ENCODE measurements at places on chromosomes 6 and 20. TPM values are rescaled to one million over a fixed set of nuclear protein-coding genes. Genes with fewer than 3 reads are reported as not detected.
A peak's percentile ranks its signal among the peaks of the same experiment; 100 is the strongest.

Gene MMP24
- 0.80 TPM for total RNA-seq

Gene CITED2
- total RNA-seq = 342 TPM

- H3K36me3 ChIP-seq = no peaks in the 10 kb centered on the region
- H3K27ac ChIP-seq = peak overlapping the region; percentile 87
- H3K27me3 ChIP-seq = no peaks in the 10 kb centered on the region
- no peaks in the 10 kb centered on the region for H3K4me1 ChIP-seq
- H3K4me3 ChIP-seq = peak overlapping the region; percentile 80
These were observed 1.3 kb upstream of the CDYL start for GRCh38 chr6:4774715-4775493.

DNA sequence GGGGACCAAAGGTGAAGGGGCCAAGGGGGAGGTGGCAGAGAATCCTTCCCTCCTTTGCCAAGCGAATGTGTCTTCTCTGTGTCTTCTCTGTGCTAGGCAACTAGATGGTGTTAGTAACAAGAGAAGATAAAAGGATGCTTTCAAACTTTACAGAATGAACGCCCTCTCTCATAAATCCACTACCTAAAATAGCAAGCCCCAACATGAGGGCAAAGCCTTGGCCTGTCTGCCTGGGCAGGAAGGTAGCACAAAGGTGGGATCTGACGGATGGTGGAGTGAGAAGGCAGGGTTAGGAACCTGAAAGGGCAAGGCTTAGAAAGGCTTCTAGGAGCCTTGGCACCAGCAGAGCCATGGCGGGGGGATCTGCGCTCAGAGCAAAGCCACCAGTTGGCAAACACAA is 13.6 kb upstream of the TGM3 start:
- H3K27ac ChIP-seq = no peak overlapping the region
- no peaks in the 10 kb centered on the region for H3K27me3 ChIP-seq
- H3K4me1 ChIP-seq = no peaks in the 10 kb centered on the region

DNA sequence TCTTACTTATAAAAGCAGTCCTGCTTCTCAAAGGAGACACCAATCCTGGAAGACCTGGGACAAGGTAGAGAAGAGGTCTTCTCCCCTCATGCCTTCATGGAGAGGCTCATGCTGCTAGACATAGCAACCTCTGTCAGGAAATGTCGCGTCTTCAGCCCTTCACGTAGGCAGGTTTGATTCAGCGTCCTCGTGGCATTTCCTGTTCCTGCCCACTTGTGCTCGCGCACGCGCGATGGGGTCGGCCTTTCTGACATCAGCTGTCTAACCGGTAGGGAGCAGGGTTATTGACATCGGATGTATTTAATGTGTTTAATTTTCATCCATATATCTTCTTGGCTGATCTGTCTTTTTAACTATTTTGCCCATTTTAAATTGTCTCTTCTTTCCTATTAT is 292.4 kb downstream of the THBS2 start:
- no peaks in the 10 kb centered on the region for H3K27me3 ChIP-seq
- no peaks in the 10 kb centered on the region for H3K4me1 ChIP-seq
- no peak overlapping the region for H3K27ac ChIP-seq
- H3K4me3 ChIP-seq = no peak overlapping the region

- peaks cover 12% of the 10 kb centered on the region for H3K27me3 ChIP-seq
- no peak overlapping the region for H3K4me3 ChIP-seq
- H3K36me3 ChIP-seq = no peaks in the 10 kb centered on the region
- DNase-seq = no peak
- H3K4me1 ChIP-seq = peaks cover 4% of the 10 kb centered on the region
These were observed 43.9 kb downstream of the C20orf203 start for GRCh38 chr20:32629813-32630212.

- no peaks in the 10 kb centered on the region for H3K4me1 ChIP-seq
- no peak for DNase-seq
- no peaks in the 10 kb centered on the region for H3K27me3 ChIP-seq
- no peak overlapping the region for H3K27ac ChIP-seq
These were observed 47.9 kb downstream of the PRKN start for GRCh38 chr6:162679681-162680080.

DNA sequence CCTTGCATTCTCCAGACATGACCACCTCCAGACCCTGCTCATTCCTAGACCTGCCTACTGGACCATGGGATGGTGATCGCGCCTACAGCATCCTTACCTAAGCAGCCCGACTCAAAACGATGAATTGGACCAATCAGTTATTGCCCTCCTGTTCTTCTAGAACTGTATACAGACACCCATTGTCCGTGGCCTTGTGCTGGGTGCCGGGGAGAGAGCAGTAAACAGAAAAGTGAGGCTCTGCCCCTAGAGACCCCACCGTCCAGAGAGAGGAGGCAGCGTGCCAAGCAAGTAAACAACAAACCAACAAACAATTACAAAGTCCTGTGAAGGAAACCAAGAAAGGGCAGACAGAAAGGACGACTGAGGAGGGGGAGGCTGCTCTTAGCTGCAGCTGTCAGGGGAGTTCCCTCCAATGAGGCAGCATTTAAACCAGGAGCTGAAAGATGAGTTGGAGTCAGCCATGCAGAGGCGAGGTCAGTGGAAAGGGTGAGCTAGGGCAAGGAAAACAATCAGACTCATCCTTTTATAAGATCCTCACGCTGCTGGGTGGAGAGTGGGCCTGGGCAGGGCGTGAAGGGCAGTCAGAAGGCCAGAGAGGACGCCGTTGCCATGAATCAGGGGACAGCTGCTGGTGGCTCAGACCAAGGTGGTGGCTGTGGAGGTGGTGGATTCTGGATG is 37.6 kb upstream of the BLCAP start:
- H3K4me1 ChIP-seq = no peaks in the 10 kb centered on the region
- no peak overlapping the region for H3K27ac ChIP-seq
- DNase-seq = no peak
- no peaks in the 10 kb centered on the region for H3K36me3 ChIP-seq
- no peaks in the 10 kb centered on the region for H3K27me3 ChIP-seq

GRCh38 chr20:33647603-33648395 is 14.3 kb upstream of the C20orf144 start:
- H3K4me3 ChIP-seq = no peak overlapping the region
- peak overlapping the region; percentile 65 for H3K27ac ChIP-seq
- H3K27me3 ChIP-seq = no peaks in the 10 kb centered on the region
- DNase-seq = no peak
- H3K36me3 ChIP-seq = no peaks in the 10 kb centered on the region

Gene THEMIS
- total RNA-seq = 2.6 TPM

Gene EBF4
- total RNA-seq = 22.0 TPM

Gene C20orf202
- total RNA-seq = not detected

GRCh38 chr20:31913431-31914157 is 38.3 kb downstream of the PDRG1 start:
- DNase-seq = no peak
- H3K4me1 ChIP-seq = no peaks in the 10 kb centered on the region
- H3K4me3 ChIP-seq = no peak overlapping the region
- H3K36me3 ChIP-seq = no peaks in the 10 kb centered on the region
- H3K27me3 ChIP-seq = no peaks in the 10 kb centered on the region

DNA sequence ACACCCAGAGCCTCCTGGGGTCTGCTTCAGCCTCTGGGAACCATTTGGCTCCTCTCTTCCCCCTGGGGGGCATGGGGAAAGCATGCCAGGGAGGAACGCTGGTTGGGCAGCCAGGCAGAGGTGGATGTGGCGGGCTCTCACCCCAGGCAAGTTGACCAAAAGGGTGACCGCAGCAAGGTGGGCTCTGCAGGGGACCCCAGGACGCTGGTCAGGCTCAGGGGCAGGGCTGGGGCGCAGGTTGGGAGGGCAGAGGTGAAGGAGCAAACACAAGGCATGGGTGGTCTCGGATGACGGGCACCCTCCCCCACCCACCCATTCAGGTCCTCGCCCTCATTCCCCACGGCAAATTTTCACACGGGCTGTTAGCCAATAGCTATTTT is 30.2 kb upstream of the MRGBP start:
- no peaks in the 10 kb centered on the region for H3K4me1 ChIP-seq
- no peaks in the 10 kb centered on the region for H3K36me3 ChIP-seq
- H3K4me3 ChIP-seq = no peak overlapping the region
- peaks cover 4% of the 10 kb centered on the region for H3K27me3 ChIP-seq
- no peak for DNase-seq
- H3K27ac ChIP-seq = no peak overlapping the region

- H3K27me3 ChIP-seq = no peaks in the 10 kb centered on the region
- H3K4me3 ChIP-seq = no peak overlapping the region
- no peaks in the 10 kb centered on the region for H3K36me3 ChIP-seq
- no peak overlapping the region for H3K27ac ChIP-seq
These were observed 67.5 kb downstream of the MACROD2 start for GRCh38 chr20:14062786-14063185.

Gene PHACTR3
- total RNA-seq = 0.33 TPM

- no peaks in the 10 kb centered on the region for H3K36me3 ChIP-seq
- no peak for DNase-seq
- no peak overlapping the region for H3K4me3 ChIP-seq
- H3K27me3 ChIP-seq = no peaks in the 10 kb centered on the region
These were observed 213.5 kb upstream of the ARID1B start for GRCh38 chr6:156563714-156564113.

Gene UBE2C
- 5.9 TPM for total RNA-seq

DNA sequence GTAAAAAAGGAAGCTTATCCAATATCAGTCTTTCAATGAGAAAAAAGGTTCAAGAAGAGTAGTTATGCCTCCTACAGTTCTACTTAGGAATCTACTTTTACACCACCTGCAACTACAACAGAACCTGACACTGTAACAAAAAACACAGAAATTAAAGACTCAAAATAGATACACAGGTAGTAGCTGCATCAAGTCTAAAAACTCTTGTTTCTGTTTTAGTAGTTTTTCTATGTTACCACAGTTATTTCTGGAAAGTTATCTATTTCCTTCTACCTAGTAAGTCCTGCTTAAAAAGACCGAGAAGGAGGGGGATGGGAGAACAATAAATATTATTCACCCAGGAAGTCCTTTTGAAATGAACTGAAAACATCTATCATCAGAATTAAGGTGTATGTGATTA is 52.5 kb downstream of the ATG5 start:
- H3K27me3 ChIP-seq = no peaks in the 10 kb centered on the region
- no peak for DNase-seq
- H3K4me1 ChIP-seq = no peaks in the 10 kb centered on the region
- no peak overlapping the region for H3K27ac ChIP-seq
- no peak overlapping the region for H3K4me3 ChIP-seq

GRCh38 chr6:125816828-125817280 is 26.1 kb downstream of the NCOA7 start:
- no peak for DNase-seq
- H3K27ac ChIP-seq = no peak overlapping the region
- H3K27me3 ChIP-seq = no peaks in the 10 kb centered on the region
- no peak overlapping the region for H3K4me3 ChIP-seq
- H3K36me3 ChIP-seq = no peaks in the 10 kb centered on the region

Gene TCF21
- total RNA-seq = 1.0 TPM

DNA sequence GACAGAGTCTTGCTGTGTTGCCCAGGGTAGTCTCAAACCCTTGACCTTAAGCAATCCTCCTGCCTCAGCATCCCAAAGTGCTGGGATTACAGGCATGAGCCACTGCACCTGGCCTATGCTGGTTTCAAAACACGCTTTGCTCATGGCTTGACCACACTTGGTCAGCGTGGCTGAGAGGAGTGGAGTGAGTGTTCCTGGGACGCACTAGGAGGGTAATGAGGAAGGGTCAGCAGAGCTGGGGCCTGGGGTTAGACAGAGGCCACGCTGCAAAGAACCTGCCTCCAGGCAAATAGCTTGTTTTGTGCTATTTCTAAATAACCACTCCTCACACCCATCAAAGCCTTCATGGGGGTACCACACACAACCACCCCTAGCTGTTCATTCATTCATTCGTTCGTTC is 77.9 kb upstream of the TOX2 start:
- H3K27me3 ChIP-seq = peaks cover 7% of the 10 kb centered on the region
- no peaks in the 10 kb centered on the region for H3K4me1 ChIP-seq

DNA sequence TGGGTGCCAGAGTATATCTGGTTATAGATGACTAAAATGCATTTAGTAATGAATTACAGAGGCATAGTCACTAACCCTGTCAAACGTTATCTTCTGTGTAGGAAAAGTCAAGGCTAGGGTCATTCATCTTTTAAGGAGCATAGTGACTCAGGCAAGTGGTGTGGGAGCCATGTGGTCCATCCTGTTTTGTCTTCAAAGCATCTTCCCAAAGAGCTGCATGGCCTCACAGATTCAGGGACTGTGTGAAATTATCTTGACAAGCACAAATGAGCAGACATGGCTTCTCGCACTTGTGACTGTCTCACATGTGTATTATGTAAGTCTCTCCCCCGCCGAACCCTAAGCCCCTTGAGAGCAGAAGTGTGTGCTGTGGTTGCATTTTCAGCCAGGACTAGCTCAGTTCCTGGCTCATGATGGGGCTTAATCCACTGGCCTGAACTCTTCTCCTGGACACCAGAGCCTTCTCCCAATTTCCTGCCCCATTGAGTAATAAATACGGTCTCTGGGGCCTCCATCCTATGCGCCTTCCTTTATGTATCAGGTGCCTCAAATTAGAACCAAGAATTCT is 769.1 kb downstream of the QKI start:
- no peak overlapping the region for H3K27ac ChIP-seq
- H3K27me3 ChIP-seq = no peaks in the 10 kb centered on the region
- DNase-seq = no peak
- no peak overlapping the region for H3K4me3 ChIP-seq

All from breast epithelium (tissue), 4 donors.